ENCODE measurements at places on chromosomes 2 and 18. TPM values are rescaled to one million over a fixed set of nuclear protein-coding genes. Genes with fewer than 3 reads are reported as not detected.

DNA sequence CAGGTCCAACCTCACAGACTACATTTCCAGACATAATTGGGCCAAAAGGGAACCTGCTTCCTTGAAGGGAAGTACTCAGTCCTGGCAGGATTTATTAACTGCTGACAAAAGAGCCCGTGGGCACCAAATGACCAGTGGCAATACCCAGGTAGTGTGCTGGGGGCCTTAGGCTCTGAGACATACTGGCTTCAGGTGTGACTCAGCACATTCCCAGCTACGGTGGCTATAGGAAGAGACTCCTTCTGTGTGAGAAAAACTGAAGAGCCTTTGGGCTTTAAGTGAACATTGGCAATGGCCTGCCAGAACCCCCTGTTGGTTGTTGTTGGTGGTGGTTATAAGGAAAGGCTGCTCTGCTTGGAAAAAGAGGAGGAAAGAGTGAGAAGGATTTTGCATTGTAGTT lies 401.8 kb downstream of the KCNJ3 start:
- H3K27ac ChIP-seq, result no peak overlapping the region
- no peaks in the 10 kb centered on the region for H3K36me3 ChIP-seq
- H3K4me3 ChIP-seq, result no peak overlapping the region

- H3K4me3 ChIP-seq, result no peak overlapping the region
- H3K4me1 ChIP-seq, result no peaks in the 10 kb centered on the region
- H3K36me3 ChIP-seq, result no peaks in the 10 kb centered on the region
- no peak for DNase-seq
Measured at GRCh38 chr2:137829251-137829650, 135.0 kb upstream of the HNMT start.

DNA sequence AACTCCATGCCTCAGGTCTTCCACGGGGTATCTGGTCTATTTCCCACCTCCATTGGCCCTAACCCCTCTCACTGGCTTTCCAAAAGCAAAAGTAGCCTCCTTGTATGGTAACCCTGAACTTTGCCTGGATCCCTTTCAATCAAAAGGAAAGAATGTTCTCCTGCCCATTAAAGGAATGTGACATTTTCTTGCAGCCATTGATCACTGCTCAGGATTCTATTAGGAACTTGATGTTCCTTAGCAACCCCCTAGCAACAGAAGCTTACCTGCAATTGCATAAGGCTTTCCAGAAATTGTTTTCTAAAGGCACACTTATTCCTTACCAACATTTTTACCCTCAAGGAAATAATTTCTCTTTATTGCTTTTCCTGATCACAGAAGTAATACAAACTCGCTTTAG lies 91.4 kb upstream of the AGAP1 start:
- no peak overlapping the region for H3K27ac ChIP-seq
- no peaks in the 10 kb centered on the region for H3K36me3 ChIP-seq
- H3K4me1 ChIP-seq, result no peaks in the 10 kb centered on the region
- DNase-seq, result no peak

GRCh38 chr2:145777914-145778313 lies 1258.0 kb upstream of the ZEB2 start:
- H3K4me1 ChIP-seq, result no peaks in the 10 kb centered on the region
- H3K4me3 ChIP-seq, result no peak overlapping the region
- H3K36me3 ChIP-seq, result no peaks in the 10 kb centered on the region
- no peak overlapping the region for H3K27ac ChIP-seq
- no peak for DNase-seq

DNA sequence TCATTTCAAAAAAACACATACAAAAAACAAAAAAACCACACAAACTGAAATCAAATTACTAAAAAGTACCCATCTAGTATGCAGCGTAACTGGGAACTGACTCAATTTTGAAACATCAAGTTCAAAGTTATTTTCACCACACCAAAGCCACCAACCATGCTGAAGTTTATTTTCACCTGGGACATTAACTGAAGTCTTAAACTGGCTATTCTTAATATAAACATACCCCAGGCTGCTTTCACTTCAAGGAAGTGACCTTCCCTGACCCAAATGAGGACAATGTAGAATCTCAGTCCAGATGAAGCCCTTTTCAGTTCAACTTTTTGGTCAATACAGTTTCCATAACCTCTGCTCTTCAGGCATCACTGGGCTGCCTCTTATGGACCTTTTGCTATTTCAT lies 84.6 kb downstream of the PIGN start:
- H3K4me1 ChIP-seq, result no peaks in the 10 kb centered on the region
- no peak for DNase-seq
- H3K27ac ChIP-seq, result no peak overlapping the region
- H3K4me3 ChIP-seq, result no peak overlapping the region
- no peaks in the 10 kb centered on the region for H3K27me3 ChIP-seq

- DNase-seq, result no peak
- no peak overlapping the region for H3K27ac ChIP-seq
- no peaks in the 10 kb centered on the region for H3K36me3 ChIP-seq
- no peaks in the 10 kb centered on the region for H3K4me1 ChIP-seq
Measured at GRCh38 chr2:186927185-186927866, 78.4 kb upstream of the ZSWIM2 start.

- no peaks in the 10 kb centered on the region for H3K27me3 ChIP-seq
- no peaks in the 10 kb centered on the region for H3K36me3 ChIP-seq
- no peak overlapping the region for H3K4me3 ChIP-seq
- no peak overlapping the region for H3K27ac ChIP-seq
- DNase-seq, result no peak
- no peaks in the 10 kb centered on the region for H3K4me1 ChIP-seq
Measured at GRCh38 chr2:160720098-160720497, 226.5 kb upstream of the RBMS1 start.

- H3K27ac ChIP-seq, result no peak overlapping the region
- no peaks in the 10 kb centered on the region for H3K27me3 ChIP-seq
- H3K36me3 ChIP-seq, result peaks cover 24% of the 10 kb centered on the region
- DNase-seq, result peak; percentile 53
- H3K4me3 ChIP-seq, result no peak overlapping the region
Measured at GRCh38 chr18:2935438-2936192, 77.3 kb downstream of the LPIN2 start.

- no peak overlapping the region for H3K27ac ChIP-seq
- no peaks in the 10 kb centered on the region for H3K4me1 ChIP-seq
- H3K27me3 ChIP-seq, result no peaks in the 10 kb centered on the region
- H3K4me3 ChIP-seq, result no peak overlapping the region
Measured at GRCh38 chr18:65946777-65947176, 196.0 kb downstream of the CDH7 start.

VIL1 gene
- total RNA-seq, result 0.77 TPM

DNA sequence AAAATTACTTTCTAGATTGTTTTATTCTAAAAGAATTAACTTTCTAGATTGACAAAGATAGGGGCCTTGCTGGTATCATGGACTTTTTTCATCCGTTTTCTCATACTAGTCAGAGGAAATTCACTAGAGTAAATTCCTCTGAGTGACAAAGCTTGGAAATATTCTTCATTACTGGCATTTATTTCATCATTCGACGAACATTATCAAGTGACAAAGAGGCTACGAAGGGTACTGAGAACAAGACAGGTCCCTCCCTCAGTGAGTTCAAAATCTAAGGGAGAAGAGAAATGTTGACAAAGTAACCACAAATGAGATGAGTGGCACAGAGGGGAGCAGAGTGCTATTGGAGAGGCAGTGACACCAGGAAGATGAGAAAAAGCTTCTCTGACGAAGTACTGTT lies 4.3 kb downstream of the EPG5 start:
- no peaks in the 10 kb centered on the region for H3K27me3 ChIP-seq
- peak overlapping the region; percentile 46 for H3K27ac ChIP-seq
- H3K4me3 ChIP-seq, result no peak overlapping the region
- H3K36me3 ChIP-seq, result peaks cover 2% of the 10 kb centered on the region
- no peak for DNase-seq

GRCh38 chr2:30611583-30611982 lies 164.5 kb downstream of the LCLAT1 start:
- H3K4me1 ChIP-seq, result peaks cover 9% of the 10 kb centered on the region
- H3K36me3 ChIP-seq, result no peaks in the 10 kb centered on the region
- no peak overlapping the region for H3K4me3 ChIP-seq
- peak overlapping the region; percentile 85 for H3K27ac ChIP-seq
- no peaks in the 10 kb centered on the region for H3K27me3 ChIP-seq

PHLPP1 gene
- 12.5 TPM for total RNA-seq

DNA sequence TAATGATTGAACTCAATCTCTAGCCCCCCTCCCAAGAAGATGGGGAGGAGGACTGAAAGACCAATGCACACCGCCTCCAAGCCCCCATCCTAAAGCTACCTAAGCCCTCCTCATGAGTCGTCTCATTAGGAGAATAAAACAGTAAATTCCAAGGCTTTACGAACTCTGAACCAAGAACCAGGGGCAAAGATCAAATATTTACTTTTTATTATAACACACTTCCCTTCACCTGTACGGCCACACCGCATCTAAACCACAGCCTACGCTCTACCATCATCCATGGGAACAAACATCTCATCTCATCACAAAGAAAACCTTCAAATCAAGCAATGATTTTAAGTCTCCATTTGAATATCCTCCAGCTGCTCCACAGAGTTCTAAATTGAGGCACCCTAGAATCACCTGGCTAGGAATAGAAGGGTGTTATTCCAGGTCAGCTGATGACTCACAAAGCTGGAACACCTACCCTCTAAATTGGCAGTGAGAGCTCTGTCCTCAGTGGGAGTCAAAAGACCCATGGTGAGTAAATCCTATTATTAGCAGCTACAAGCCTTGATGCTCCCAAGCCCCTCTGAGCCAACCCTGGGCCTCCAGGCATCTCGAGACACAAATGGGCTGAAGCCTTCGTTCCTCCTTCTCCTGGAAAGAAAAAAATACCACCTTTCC lies 45.6 kb upstream of the BZW1 start:
- H3K27me3 ChIP-seq, result no peaks in the 10 kb centered on the region
- DNase-seq, result no peak
- no peaks in the 10 kb centered on the region for H3K36me3 ChIP-seq
- peak overlapping the region; percentile 68 for H3K27ac ChIP-seq
- no peak overlapping the region for H3K4me3 ChIP-seq

DNA sequence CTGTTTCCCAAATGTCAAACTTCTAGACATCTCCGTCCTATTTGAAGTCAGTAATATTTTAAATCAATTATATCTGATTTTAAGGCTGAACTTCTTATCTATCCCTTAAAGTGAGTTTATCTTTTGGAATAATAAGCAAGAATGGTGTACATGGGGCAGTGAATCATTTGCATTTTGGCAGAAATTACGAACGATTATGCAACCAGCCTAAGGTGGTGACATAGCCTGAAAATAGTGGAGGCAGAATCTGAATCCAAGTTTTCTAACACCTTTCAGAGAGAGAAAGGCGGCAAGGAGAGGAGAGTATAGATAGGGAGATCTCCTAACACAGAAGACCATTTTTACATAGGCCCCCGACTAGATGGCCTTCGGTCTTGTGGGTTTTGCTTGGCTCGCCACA lies 10.7 kb downstream of the ZBTB14 start:
- no peak overlapping the region for H3K27ac ChIP-seq
- no peak overlapping the region for H3K4me3 ChIP-seq
- H3K4me1 ChIP-seq, result peaks cover 6% of the 10 kb centered on the region
- DNase-seq, result no peak
- no peaks in the 10 kb centered on the region for H3K27me3 ChIP-seq

DNA sequence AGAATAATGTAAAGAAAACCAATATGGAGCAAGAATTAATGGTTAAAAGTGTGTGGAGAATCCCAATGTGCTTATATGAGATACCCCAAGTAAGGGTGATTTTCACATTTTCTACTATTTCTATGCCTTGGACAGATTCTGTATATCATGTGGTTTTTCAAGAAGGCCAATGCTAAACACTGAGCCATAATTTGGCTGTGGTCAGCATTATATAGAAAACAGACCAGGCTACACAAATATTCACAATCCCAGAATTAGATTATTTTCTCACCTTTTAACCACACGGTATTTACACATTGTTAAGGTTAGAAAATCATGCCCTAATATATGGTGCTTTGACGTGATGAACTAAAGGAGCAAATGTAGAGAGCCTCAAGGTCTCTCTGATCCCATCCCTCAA lies 277.4 kb upstream of the LRATD1 start:
- H3K4me1 ChIP-seq, result no peaks in the 10 kb centered on the region
- no peak overlapping the region for H3K27ac ChIP-seq
- H3K4me3 ChIP-seq, result no peak overlapping the region

- no peak overlapping the region for H3K4me3 ChIP-seq
- no peaks in the 10 kb centered on the region for H3K36me3 ChIP-seq
- H3K4me1 ChIP-seq, result no peaks in the 10 kb centered on the region
Measured at GRCh38 chr2:206375956-206376355, 67.4 kb upstream of the ADAM23 start.

- peak; percentile 71 for DNase-seq
- H3K27me3 ChIP-seq, result no peaks in the 10 kb centered on the region
- H3K4me1 ChIP-seq, result peaks cover 11% of the 10 kb centered on the region
Measured at GRCh38 chr2:68435615-68436014, 31.5 kb downstream of the FBXO48 start.

DNA sequence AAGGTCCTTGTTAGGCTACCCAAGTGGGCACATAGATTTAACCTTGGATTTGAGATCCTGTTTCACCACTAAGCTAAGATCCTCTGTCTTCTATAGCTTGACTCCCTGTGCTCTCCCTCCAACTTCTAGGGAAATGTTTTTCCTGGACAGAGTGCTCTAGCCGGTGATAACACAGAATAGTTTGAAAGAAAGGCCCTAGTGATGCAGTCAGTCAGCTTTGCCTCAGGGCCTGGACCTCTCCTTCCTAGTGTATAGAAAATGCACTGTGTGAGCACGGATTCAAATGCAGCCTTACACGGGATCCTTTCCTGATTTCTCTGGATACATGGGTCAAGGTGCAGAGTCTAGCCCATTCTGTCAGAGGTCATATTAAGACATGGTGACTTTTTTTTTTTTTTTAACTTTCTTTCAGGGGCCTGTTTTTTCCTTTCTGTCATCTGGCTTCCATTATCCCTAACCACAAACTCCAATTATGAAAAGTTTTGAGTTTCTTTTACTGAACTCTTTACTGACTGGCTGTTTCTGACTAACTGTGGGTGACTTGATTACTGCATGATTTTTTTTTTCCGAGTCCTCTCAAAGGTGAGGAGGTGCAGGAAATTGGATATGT lies 122.6 kb downstream of the LRP1B start:
- H3K36me3 ChIP-seq, result no peaks in the 10 kb centered on the region
- no peak for DNase-seq
- H3K27ac ChIP-seq, result no peak overlapping the region
- H3K4me1 ChIP-seq, result no peaks in the 10 kb centered on the region

GRCh38 chr2:219453671-219454590 lies 19.3 kb downstream of the SPEG start:
- H3K4me3 ChIP-seq, result no peak overlapping the region
- H3K27ac ChIP-seq, result no peak overlapping the region
- no peaks in the 10 kb centered on the region for H3K36me3 ChIP-seq
- peak; percentile 79 for DNase-seq

HOXD12 gene
- not detected for total RNA-seq
